ENCODE measurements at places on chromosomes 3 and 15.

DNA sequence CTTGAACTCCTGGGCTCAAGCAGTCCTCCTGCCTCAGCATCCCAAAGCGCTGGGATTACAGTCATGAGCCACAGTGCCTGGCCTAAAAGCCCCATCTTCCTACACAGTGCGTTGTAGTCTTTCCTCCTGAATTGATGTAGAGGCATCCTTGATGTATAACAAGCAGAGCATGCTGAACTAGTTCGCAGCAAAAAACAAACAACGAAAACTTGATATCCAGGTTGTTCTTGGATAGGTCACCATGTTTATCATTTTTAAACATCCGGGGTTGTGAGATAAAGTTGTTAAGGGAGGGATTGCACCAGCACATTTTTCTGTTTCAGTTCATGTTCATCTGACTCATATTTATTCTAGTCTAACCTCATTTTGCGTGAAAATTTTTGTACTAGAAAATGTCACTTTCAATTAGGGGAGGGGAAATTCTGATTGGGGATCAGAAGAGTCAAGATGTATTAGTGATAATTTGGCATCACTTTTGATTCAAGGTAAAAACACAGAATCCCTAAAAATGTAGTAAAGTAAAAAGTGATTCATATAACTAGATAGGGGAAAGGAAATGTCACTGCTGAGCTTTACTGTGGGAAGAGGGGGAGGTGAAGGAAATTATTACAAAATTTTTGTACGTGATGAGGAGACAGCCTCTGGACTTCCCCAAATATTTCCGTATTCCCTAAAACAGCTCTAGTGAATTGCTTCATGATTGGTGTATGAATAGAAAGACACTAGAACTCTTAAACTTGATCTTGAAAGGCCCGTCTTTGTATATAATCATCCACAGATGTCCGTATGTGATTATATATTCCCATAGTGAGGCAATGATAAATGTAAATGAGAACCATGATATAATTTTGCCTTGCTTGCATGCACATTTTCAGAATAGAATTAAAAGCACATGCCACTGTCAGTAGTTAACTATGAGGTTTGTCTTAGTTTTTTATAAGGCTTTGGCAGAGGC, 22.9 kb downstream of the RAB8B start:
- no peak for DNase-seq

DNA sequence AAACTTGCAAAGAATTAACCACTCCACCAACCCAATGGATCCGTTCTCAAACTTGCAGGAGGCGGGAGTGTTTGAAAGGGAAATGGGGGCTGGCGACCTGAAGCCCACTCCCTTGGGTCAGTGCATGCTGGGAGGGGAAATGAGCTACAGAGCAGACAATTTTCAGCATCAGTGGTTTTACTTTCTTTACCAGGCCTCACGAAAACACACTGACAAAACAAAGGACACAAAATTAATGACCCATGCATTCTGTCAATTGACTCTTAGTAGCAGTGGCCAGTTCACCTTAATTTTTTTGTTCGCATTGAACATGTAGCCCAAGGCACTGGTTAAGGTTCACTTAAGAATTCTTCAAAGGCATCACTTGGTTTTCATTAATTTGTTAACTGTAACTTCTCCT, 413.5 kb downstream of the MECOM start:
- DNase-seq: no peak

GRCh38 chr15:60072826-60073465, 68.8 kb downstream of the FOXB1 start:
- no peak for DNase-seq

DNA sequence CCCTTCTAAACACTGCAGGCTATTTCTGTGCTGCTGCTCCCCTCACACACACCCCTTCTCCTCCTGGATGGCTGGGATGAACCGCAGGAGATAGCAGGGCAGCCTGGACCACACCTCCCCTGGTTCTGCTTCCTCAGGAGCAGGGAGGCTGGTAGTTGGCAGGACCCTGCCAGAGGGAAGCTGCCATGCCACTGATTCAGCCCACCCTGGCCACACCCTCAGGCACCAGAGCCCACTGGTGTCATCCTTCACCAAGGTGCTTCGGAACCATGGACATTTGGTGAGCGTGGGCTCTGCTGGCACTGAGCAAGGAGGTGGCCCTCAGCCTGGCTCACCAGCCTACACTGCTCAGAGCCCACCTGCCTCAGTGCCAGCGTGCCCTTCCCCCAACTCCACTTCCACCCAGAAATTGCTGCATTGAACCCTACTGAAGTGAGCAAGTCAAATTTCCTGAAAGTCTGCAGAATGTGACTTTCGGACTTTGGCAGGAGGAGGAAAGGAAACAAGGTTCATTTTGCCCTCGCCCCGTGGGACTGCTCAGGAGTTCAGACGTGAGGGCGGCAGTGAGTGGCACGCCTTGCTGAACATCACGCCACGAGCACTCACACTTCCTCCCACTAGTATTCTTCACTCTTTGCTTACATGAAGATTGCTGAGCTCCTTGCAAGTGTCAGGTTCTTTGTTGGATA, 26.3 kb downstream of the BMF start:
- no peak for DNase-seq
